Nucleus accumbens (tissue), 56 donors: ENCODE measurements at places on chromosomes 3 and 15.

- DNase-seq: no peak
These were observed 237.5 kb upstream of the IL12A start for GRCh38 chr3:159751146-159751545.

DNA sequence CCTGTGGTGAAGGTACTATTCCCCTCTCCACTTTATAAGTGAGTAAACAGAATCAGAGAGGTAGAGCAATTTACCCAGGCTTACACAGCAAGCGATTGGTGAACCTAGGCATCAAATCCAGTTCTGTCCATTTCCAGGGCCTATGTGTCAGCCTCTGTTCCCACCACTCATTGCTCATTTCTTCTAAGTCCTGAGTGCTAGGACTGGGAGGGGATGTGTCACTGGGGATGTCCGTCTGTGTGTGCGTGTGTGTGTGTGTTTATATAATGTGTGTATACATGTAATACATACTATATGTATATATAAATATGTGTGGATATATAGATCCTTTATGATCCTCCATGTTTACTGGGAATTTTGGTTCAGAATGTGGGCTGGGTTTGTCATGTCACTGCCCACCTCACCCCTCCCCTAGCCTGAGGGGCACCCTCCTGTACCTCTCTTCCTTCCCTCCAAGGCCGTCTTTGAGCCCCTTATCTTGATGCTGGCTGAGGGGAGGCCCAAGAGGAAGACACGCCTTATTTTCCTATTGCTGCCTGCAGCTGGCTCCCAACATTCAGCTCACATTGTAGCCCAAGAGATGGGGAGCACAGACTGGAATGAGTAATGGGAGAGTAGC, 2.1 kb downstream of the TMEM43 start:
- no peak for DNase-seq

DNA sequence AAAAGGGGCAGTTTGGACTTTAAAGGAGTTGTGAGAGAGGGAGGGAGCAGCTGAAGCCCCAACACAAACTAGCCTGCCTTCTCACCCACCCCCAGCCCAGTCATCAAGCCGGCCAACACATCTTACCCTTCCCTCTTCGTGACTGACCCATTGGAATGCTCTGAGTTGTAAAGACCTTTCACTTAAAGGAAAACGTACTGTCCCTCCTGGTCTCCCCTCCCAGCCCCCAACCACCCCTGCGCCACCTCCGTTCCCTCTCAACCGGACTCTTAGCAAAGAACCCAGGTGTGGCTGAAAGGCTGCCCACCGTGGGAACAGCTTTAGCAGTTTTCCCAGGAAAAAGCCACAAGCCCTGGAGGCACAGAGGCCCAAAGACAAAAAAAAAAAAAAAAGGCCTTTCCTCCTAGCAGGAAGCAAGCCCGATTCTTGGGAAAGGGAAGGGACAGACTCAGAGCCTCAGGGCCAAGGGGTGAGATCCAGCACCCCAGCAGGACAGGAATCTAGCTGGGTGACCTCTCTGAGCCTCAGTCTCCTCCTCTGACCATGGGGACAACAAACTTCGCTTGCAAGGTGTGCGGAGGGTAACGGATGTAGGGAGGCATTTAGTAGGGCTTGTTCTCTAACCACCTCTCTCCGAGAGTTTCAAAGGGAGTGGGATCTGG, 2.4 kb downstream of the CYP11A1 start:
- no peak for DNase-seq

DNA sequence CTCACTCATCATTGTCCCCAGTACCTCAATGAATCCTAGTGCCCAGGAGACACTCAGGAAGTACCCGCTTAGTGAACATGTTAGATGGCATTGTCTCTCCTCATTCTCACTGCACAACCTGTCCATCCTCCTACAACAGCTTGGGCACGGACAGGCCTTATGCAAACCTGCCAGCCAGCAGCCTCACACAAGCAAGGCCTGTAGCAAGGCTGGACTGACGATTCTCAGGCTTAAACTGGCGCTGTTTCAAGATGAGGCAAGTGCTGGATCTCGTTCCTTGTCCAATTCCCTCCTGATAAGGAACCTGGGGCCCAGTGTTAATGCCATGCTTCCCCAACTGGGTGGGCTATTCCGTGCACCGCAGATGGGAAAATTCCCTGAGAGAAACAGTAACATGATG, 59.0 kb downstream of the CDCP1 start:
- no peak for DNase-seq

- DNase-seq: no peak
These were observed 688.7 kb downstream of the MECOM start for GRCh38 chr3:168974617-168975403.

DNA sequence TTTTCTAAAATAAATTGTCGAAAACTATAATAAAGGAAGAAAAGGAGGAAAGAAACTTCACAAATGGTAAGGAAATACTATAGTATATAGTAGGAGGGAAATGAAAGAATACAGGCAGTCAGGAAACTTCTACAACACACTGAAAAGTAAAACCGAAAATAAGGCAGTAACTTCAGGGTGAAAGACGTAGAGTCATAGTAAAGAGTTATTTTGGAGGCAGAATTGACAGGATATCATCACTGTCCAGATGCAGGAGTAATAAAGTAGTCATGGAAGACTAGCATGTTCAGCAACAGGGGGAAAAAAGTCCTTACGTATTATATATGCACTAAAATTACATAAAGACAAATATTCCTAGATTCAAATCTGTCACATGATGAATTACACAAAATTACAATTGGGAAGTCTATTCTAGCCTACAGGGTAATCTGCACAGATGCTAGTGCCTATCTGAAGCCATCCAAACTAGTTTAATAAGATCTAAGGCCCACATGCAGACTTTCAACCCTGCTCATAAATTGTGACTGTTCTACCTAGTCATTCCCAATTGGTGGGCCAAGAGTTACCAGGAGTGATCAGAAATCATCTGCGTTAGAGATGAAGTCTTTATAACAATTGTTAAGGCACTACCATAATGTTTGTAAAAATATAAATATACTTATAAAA, 14.0 kb downstream of the VPS13C start:
- DNase-seq: no peak

DNA sequence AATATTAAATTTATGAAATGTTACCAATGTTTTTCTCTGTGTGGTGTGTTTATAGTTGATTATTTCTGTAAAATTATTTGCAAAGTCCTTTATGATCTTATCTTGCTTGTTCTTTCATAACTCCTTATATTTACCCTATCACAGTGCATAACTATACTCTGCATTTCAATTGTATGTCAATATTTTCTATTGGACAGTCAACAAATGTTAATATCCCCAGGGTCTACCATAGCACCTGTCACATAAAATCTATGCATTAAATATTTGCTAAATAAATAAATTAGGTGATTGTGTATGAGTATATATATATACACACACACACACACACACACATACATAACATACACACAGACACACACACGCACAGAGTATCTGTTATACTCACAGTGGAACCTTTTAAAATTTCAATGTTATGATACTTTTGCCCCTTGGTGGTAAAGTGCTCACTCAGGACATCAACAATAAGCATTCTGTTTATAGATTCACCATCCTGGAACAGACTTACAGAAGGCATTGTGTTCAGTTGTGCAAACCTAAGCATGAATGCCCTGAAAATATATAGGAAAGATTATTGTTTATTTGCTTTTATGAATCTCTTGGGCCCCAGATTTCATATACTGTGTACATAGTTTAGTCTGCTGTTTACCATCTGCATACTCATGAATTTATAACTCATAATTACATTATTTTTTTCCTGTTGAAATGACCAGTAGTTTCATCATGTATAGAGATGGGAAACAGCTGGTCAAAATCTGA, 443.7 kb downstream of the EPHA6 start:
- no peak for DNase-seq

DNA sequence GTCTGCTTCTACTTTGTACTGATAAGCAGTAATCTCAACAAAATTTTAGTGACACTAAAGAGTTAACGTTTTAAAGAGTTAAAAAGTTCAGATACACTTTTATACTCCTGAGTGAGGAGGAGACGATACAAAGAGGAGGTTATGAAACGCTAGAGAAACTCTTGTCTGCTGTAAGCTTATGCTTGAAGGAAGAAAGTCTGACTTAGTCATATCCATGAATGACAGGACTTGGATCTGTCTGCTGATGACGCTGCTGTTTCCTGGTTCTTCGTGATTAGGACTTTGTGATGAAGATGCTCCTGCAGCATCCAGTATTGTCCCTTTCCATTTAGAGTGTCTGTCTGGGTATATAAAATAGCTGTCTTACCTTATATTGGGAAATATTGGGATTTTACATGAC, 15.8 kb downstream of the TCF12 start:
- no peak for DNase-seq

DNA sequence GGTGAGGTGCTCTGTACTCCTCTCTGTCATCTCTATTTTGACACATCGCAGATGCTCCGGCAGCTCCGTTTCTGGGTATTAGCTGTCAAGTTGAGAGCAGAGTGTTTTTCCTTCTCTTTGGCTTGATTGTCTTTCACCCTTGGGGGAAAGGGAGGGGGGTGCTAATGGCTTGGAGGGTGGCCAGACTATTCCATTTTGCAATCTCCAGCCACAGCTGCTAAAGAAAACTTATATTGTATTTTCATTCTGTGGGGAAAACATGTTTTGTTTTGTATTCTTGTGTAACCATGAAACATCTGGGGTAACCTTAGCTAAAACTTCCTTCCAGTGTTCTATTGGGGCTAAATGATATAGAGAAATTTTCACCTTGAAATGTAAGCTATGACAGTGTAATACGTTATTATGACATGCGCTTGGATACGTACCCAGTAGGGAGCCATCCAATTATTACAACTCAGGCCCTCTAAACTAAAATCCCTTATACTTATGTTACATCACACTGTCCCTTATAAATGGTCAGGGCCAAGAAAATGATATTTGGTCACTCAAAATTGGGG, 14.0 kb upstream of the LARP6 start:
- peak; percentile 51 for DNase-seq

GRCh38 chr3:111373861-111374260, 168.1 kb upstream of the CD96 start:
- DNase-seq: no peak

GRCh38 chr15:67134067-67134838, 68.9 kb downstream of the SMAD3 start:
- no peak for DNase-seq

DNA sequence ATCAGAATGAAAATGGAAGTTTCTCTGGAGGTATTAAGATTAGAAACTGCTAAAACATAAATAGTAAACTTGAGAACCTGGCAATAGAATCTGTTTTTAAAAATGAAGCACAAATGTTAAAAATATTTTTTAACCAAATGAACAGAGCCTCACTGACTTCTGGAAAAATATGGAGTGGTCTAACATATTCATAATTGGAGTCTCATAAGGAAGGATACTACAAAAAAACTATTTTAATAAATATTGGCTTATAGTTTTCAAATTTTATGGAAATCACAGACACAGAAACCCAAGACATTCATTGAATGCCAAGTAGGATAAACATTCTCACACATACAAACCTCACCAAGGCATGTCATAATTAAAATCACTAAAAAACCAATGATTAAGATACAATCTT, 23.6 kb upstream of the TASOR start:
- no peak for DNase-seq

DNA sequence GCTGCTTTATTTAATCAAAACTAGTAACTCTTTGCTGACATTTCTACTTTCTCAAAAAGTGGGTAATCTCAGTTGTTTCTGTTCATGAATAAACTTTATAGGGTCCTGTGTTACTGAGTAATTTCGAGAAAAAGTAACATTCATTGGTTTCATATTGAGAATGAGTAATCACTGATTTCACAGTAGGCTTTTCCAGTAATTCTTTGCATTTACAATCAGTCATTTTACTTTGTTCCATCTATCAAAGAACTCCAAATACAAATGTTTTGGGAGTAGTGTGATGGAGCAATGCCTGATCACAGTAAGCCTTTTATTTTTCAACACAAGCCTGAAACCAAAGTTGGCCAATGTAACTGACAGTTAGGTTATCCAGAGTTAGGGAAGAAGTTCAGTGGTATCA, 353.6 kb downstream of the ULK4 start:
- DNase-seq: no peak

DNA sequence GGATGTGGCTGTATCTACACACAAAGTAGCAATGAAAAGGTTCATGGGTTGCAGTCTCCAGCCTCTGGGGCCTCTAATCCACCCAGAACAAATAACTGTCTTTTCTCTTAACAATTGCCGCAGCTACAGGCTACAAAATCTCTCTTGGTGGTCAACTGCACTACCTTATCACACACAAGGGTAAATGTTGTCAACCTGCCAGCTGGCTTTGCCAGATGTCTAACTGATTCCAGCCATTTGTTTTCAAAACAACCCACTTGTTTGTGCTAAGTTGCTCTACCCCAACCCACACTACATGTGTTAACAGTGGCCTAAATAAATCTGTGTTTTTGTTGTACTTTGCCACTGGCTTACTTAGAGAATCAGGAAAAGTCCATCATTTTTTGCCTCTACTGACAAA, 447.3 kb downstream of the TAFA4 start:
- DNase-seq: no peak

GRCh38 chr15:69957175-69957574, 140.5 kb downstream of the TLE3 start:
- DNase-seq: no peak

DNA sequence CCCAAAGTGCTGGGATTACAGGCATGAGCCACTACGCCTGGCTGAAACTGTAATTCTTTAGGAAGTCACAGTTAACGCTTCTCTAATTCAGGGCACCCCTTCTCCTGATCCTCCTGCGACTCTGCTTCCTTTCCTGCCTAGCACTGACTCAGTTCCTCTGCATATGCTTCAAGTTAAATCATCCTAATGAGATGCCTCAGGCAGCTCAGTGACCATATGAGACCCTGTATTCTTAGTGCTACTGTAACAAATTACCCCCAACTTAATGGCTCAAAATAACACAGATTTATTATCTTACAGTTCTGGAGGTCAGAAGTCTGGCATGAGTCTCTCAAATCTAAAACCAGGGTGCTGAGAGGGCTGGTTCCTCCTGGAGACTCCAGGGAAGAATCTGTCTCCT, 271.8 kb upstream of the LYSMD4 start:
- DNase-seq: no peak

- no peak for DNase-seq
These were observed 302.6 kb upstream of the TBL1XR1 start for GRCh38 chr3:177499779-177500423.

DNA sequence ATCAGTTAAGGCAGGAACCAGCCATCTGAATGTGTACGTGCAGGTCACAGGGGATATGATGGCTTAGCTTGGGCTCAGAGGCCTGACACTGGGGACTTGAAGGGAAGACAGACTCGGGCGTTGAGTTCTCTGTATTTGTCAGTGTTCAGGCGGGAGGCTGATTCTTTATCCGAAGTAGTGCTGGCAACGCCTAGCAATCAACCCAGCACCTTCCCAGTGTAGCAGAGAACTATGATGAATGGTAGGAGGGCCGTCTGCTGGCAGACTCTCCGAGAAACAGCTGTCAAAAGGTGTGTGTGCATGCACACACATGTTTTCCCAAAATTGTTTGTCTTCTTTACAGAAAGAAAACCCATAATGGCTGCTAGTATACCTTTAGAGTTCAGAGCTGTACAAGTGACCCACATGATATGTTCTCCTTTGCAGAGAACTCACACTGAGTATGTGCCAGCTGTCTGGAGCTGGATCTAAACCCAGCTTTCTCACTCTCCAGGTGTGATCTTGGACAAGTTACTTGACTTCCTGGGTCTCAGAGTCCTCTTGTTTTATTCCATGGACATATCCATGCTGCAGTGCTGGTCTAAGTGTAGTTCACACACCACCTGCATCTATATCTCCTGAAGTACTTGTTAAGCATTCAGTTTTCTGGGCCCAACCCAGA, 74.5 kb upstream of the LARS2 start:
- no peak for DNase-seq

- DNase-seq: no peak
These were observed 7.8 kb downstream of the FEZF2 start for GRCh38 chr3:62365391-62366125.

GRCh38 chr15:73873889-73874511, 636 bp downstream of the TBC1D21 start:
- DNase-seq: no peak
